Myocyte (in vitro differentiated cells): ENCODE measurements at places on chromosomes 16 and 17. TPM values are rescaled to one million over a fixed set of nuclear protein-coding genes. Genes with fewer than 3 reads are reported as not detected.

Gene ARHGAP23
- 68.6 and 73.9 TPM in 2 replicates for total RNA-seq

Gene RNF112
- total RNA-seq = 0.05 TPM in 1 of 2 replicates, not detected in the other

Gene PPY
- not detected in 2 replicates for total RNA-seq

Gene GLIS2
- total RNA-seq = 3.3 and 4.5 TPM in 2 replicates

Gene CHP2
- total RNA-seq = not detected in 2 replicates

Gene GCSH
- 43.5 and 48.6 TPM in 2 replicates for total RNA-seq

Gene SHISA9
- 15.5 and 15.9 TPM in 2 replicates for total RNA-seq

Gene CSH2
- not detected in 2 replicates for total RNA-seq

Gene CCDC92B
- total RNA-seq = not detected in 2 replicates

Gene AURKB
- 1.3 and 2.0 TPM in 2 replicates for total RNA-seq

Gene LDHD
- 1.7 and 3.5 TPM in 2 replicates for total RNA-seq

Gene ATP1B2
- total RNA-seq = not detected in 2 replicates

Gene OR1A1
- not detected in 2 replicates for total RNA-seq

DNA sequence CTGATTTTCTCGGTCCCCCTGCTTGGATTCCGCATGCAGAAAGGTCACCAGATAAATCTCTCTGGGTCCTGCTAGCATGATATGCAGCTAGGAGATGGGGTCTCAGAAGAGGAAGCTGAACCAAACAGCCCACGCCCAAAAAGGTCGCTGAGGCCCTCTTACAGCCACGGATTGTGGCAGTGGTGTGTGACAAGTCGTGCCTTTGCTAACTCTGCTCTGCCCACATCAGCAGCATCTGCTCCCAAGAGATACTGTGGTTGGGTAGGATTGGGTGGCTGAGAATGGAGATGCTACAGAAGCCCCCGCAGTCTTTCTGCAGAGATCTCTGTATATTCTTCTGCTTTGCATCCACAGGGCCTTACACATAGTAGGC, 15.2 kb upstream of the SKAP1 start:
- no peak for DNase-seq

DNA sequence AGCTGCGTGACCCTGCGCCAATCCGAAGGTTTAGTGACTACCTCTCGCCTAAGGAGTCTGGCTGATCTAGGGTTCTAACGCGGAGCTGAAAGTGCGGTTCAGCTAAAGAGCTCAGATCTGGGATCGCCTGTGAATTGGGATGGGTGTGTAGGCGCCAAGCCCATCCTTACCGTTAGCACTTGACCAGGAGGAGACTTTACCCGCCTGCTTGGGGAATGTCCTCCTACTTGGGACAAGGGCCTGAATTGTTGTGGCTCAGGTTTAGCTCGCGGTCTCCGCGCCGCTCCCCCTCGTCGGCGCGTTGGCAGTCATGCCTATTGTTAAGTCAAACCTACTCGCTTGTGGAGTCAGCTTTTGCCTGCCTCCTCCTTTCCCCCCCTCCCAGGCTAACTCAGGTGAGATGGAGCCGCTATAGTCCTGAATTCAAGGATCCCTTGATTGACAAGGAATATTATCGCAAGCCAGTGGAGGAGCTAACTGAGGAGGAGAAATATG, 480 bp downstream of the MRPS7 start:
- DNase-seq = no peak

- DNase-seq = no peak
Measured at GRCh38 chr17:56292578-56292977, 139.3 kb downstream of the ANKFN1 start.

GRCh38 chr16:50531901-50532300, 16.3 kb upstream of the NKD1 start:
- DNase-seq = no peak

GRCh38 chr17:57608369-57609124, 136.6 kb downstream of the CCDC182 start:
- no peak for DNase-seq

DNA sequence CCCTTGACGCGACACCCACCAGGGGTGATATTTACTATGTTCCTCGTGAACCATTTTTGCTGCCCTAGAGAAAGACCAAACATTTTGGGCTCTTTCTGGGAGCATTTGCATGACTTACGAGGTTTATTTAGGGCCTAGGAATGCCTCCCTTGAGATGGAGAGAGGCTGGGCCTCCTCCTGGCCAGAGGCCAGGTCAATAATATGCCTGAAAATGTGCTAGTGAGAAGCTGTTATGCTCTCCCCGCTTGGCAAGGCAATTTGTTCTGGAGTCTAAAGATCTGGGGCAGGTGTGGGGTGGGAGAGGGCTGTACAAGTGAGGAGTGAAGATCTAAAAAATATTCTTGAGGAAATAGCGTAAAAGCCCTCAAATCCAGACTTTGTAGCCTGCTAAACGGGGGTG, 587.3 kb upstream of the CDH5 start:
- DNase-seq = no peak

GRCh38 chr17:13002761-13003453, 14.9 kb downstream of the ELAC2 start:
- peak; percentile 82 for DNase-seq

- DNase-seq = no peak
Measured at GRCh38 chr16:31695667-31696066, 168.0 kb downstream of the AHSP start.

- DNase-seq = no peak
Measured at GRCh38 chr17:45426561-45426960, 6.1 kb downstream of the ARHGAP27 start.

DNA sequence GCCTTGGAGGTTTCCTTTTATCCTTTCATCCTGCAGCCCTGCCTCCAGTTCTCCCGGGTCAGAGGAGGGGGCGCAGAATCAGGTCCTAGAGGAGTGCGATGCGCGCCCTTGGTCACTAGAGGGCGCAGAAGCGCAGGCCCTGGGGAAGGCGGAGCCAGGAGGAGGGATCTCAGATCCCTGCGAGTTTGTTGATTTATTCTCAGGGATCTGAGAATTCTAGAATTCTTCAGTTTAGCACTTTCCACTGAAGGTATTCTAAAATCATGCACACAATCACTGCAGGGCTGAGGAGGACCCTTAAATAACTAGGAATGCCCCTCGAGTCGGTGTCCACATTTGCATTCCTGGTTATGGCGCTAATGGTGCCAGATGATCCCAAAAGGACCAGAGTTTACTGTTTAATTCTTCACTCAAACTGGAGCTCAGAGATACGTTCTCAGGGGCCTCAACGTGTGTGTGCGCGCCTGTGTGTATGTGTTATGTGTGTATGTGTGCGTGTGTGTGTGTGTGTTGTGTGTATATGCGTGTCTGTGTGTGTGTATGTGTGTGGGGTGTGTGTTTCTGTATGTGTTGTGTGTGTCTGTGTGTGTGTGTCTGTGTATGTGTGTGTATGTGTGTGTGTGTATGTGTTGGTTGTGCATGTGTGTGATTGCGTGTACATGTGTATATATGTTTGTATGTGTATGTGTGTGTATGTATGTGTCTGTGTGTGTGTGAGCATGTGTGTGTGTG, 6.9 kb upstream of the ELAC2 start:
- peak; percentile 75 for DNase-seq

- DNase-seq = peak; percentile 32
Measured at GRCh38 chr16:80233097-80233835, 307.5 kb upstream of the DYNLRB2 start.

DNA sequence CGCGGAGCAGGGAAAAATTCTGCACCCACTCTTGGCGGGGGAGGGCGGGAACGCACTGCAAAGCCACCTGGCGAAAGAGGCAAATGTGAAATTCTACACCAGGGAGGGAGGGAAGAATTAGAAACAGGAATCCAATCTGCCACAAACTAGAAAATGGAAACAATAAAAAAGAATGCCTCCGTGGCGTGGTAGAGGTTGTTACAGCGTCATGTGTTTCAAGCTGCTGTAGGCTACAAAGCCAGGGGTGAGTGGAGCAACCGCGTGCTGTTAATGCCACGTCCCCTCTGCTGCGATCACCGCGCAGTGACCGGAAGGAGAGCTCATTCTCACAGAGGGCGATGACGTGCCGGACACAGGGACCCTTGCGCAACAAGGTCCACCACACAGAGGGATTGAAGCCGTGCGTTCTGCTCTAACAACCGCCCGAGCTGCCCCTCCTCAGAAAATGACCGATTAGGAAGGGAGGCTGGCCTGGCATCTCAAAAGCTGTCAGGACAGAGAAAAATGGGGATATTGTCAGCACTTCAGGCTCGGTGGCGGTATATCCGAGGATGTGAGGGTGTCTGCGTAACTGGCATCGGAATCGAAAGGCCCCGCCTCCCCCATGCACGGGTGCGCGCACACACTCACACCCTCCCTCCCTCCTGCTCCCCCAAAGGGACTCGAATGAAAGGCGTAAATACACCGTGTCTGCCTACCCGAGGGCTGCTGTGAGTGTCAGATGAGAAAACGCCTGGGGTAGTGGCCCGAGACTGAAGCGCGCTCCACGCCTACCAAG, 70.8 kb upstream of the TNRC6C start:
- peak; percentile 49 for DNase-seq

- no peak for DNase-seq
Measured at GRCh38 chr16:73347500-73348375, 299.8 kb upstream of the ZFHX3 start.

GRCh38 chr16:8867932-8868415, 832 bp downstream of the CARHSP1 start:
- DNase-seq = no peak

GRCh38 chr16:89201439-89202377, 1.4 kb upstream of the SLC22A31 start:
- peak; percentile 63 for DNase-seq

DNA sequence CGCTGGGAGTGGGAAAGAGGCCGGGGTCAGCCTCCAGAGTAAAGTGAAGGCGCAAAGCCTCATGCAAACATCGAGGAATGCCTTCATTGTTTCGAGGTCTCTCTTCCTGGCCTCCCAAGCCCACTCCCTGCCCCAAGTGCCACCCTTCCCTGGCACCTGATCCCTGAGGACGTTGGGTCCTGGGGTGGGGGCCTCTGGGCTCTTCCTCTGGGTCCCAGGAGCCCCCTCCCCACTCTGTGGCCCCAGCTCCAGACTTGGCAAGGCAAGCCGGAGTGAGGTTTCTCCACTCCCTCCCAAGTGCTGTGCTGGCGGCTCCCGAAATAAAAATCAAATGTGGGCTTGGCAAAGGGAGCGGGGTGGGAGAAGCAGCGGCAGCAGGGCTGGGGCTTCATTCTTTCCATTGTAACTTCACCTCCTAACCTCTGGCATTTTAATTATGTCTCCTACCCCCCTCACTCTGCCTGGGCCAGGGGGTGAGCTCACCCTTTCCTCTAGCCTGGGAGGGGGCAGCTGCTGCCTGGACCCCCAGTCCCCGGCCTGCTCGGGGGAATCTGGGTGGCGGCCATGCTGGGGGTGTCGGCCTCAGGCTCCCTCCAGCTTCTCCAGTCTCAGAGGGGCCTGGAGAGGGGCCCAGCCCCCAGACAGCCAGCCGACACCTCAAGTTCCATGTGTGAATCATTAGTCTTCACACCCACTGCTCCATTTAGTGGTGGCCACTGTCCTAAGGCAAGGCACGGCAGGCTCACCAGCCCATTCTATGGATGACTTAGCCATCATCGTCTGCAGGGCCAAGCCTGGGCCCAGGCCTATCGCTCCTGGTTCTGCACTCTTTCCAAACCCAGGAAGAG, 14.6 kb upstream of the TMEM92 start:
- DNase-seq = peak; percentile 19

GRCh38 chr17:40828454-40829044, 6.1 kb upstream of the KRT10 start:
- DNase-seq = no peak
